Islet precursor cell (in vitro differentiated cells): ENCODE measurements at places on chromosomes 3 and 15.

GRCh38 chr15:94451466-94451865, 220.1 kb downstream of the MCTP2 start:
- DNase-seq: no peak

GRCh38 chr3:39548282-39548681, 80.8 kb downstream of the MOBP start:
- DNase-seq: no peak

DNA sequence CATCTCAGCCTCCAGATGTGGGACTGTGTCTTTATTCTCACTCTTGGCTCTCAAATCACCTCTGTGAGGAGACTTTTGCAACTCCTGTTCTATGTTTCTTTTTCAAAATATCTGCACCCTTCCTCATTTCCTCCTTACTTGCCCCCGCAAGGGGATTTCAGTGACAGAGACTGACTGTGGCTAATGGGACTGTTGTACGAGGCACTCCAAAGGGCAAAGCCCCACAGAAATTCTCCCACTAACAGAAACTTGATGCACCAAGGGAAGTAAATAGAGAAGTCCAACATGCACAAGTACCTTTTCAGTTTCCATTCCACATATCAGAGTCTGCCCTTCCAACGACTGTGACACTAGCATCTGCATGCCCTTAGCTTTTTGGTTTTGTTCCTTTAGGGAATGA, 69.7 kb downstream of the LRRK1 start:
- no peak for DNase-seq

GRCh38 chr3:66803721-66804695, 194.1 kb upstream of the KBTBD8 start:
- DNase-seq: no peak

DNA sequence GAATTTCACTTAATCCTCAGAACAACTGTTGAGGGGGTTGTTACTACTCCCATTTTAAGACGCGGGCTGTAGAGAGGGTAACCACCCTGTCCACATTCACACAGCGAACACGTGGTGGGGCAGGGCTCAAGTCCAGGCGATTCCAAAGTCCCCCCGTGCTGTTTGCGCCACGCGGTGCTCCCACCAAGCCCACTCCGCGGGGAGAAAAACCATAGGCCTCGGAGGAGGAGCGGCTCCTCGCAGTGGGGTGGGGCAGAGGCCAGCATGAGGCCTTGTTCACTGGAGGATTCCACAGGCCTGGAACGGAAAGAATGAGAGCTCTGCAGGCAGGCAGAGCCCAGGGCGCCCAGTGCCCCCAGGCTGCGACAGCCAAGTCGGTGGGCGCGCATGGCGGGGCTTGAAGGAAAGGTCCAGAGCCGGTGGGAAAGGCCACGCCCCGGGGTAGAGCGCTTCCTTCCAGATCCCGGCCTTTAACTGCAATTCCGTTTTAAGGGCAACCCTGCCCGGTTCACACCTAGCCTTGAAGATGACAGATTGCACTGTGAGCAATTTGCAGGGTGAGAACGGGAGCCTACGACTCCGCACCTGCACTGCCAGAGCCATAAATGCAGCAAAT, 161.8 kb upstream of the TBL1XR1 start:
- DNase-seq: peak; percentile 95

DNA sequence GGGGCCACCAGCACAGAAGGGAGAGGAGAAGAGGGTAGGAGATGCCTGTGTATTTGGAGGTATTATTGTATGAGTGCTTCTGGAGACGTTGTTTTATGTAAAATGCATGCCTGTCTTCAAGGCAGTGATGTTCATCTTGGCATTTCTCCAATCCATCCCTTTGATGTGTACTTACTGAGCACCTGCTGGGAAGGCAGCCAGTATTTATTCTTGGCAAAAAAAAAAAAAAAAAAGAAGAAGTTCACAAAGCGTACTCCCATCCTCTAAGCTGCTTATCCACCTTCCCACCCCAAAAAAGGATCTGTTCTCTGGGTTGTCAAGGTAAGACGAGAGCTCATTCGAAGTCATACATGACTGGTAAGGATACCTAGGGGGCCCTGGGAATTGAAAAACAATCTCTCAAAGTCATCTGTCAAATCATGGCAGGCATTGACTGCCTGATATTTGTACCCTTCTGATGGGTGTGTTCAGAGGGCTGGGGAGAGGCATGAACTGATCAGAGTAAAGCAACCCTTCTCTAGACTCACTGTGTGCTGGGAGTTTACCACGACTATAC, 30.0 kb upstream of the SLC6A1 start:
- DNase-seq: no peak

GRCh38 chr3:169659820-169660674, 3.5 kb downstream of the MECOM start:
- DNase-seq: no peak

DNA sequence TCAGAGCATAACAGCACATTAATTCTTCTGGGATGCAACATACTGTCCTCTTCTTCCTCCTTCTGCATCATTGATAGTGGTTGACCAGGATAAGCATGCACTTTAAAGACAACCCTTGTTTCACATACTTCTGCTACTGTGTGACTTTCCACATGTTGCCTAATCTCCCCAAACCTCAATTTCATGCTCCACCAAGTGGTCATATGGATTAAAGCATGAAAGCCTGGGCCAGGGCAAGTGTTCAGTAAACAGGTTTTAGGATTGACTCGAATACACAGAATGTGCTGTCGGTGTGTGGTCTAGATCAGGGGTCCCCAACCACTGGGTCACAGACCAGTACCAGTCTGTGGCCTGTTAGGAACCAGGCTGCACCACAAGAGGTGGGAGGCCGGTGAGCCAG, 22.5 kb upstream of the BFSP2 start:
- no peak for DNase-seq

- DNase-seq: no peak
Observed at GRCh38 chr3:131655070-131655690, 152.4 kb upstream of the MRPL3 start.

DNA sequence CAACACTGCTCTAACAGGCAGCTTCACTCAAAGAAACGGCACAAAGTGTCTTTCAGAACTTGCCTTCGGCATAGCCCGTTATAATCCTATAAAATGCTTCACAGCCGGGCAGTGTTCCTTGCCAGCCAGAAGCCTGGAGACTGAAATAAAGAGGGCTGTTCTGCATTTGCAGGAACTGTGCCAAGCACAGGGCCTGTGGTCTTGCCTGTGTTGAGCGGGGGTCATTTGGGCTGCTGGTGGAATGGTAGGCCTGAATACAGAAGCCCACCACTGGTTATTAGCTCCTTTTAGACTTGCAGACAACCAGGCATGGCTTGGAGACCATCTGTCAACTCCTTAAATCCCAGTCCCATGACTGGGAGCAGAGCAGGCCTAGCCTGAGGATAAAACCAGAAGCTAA, 4.7 kb upstream of the ARHGEF3 start:
- DNase-seq: no peak

DNA sequence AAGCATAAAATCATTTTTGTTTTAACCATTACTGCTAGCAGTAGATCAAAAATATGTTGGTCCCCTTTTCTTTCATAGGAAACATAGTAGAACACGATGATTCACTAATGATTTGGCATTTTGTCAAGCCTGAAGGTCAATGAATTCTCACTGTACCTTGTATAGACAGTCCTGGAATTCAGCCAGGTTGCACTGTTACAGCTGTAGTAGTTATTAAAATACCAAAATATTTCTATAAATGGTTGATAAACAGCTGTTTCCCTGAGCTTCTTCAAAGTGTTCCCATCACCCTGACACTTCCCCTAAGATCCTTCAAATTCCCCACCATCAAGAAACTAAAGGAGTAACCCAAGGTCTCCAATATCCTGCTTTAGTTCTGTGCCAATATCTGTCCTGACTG, 200.9 kb downstream of the ATP8B4 start:
- no peak for DNase-seq

- peak; percentile 86 for DNase-seq
Observed at GRCh38 chr3:70120357-70120966, 120.9 kb downstream of the SAMMSON start.

DNA sequence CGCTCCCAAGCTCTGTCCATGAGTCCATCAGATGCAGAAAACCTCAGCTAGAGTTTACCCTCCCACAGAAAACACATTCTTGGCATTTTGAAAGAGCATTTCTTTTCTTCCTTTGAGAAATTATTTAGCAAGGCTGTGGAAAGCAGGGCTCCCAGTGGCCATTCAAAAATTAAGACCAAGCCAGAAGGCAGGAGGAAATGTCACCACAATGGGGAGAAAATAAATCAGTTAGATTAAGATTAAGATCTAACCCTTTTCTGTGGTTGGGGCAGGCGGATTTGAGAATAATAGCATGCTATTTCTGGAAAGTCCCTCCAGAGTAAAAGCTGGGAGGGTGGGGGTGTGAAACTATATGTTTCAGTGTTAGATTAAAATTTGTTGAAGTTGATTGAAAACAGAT, 20.2 kb downstream of the LRIG1 start:
- no peak for DNase-seq

DNA sequence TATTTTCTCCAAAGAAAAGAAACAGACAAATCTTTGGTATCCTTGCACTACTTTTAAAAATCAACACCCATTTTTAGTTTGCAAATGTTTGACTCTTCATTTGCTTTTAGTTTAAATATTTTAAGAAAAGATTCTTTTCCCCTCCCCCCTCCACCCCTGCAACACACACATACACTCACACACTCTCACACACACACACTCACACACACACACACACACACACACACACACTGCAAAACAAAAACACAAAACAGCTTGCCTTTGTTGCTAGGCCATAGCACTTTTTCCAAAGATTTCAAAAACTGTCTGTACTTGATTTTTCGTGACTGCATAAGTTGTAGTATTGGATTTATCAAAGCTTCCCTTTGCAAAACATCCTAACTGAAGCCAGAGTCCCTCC, 26.9 kb downstream of the ROBO2 start:
- DNase-seq: no peak

GRCh38 chr3:77618686-77619085, 578.8 kb downstream of the ROBO2 start:
- DNase-seq: no peak

DNA sequence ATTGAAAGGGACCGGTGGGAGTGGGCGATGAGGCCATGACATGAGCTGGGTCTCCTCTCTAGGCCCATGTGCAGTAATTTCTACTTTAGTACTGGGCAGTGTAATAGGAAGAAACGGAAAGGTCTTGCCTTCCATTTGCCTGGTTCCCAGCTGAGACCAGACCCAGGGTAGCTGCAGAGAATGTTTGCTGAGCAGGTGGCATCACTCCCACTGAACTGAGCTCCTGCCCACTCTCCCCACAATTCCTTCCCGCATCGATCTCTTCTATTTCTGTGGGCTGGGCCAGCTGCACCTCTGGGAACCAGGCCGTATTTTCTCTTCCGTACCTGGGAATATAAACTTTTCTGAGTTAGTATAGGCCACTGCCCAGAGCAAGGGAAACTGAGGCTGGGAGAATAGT, 15.8 kb downstream of the ESYT3 start:
- no peak for DNase-seq

- peak; percentile 25 for DNase-seq
Observed at GRCh38 chr3:123371859-123372685, 76.8 kb downstream of the ADCY5 start.

GRCh38 chr3:137024348-137024747, 66.6 kb downstream of the IL20RB start:
- DNase-seq: no peak

- no peak for DNase-seq
Observed at GRCh38 chr15:28979208-28979841, 93.6 kb downstream of the APBA2 start.

- no peak for DNase-seq
Observed at GRCh38 chr3:13010780-13011572, 62.3 kb downstream of the IQSEC1 start.

- DNase-seq: peak; percentile 80
Observed at GRCh38 chr3:195897081-195897852, 11.1 kb downstream of the TNK2 start.

DNA sequence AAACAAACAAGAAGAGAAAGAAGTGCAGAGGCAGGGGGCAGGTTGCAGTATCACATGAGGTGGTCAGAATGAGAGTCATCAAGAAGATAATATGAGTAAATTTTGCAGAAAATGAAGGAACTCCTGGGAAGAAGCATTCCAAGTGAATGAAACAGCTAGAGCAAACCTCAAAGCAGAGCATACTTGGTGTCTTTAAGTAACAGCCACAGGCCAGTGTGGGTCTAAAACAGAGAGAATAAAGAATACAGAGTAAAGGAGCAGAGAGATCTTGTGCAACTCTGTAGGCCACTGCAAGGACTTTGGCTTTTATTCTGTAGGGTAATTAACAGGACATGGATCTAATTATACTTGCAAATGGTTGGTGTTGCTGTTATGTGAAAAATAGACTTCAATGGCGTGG, 81.3 kb downstream of the STAC start:
- no peak for DNase-seq

DNA sequence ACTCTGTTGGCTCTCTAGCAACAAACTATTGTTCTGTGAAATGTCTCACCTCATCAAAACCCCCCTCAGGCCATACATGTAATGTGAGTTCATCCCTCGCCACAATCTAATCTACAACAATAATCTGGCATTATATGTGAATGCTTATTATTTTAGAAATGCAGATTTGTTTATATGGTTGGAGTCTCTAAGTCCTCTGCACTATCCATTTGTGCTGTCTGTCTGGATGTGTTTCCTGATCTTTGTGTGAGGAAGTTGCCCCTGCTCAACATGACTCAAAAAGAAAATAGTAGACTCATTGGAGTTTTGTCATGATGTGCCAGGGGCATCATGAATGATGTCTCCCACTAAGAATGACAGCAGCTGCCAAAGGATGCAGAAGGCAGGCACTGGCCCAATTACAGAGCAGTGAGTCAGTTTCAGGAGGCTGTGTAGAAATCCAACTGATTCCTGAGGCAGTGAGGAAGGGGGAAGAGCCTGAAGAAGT, 161.6 kb upstream of the PDZRN3 start:
- DNase-seq: peak; percentile 79

DNA sequence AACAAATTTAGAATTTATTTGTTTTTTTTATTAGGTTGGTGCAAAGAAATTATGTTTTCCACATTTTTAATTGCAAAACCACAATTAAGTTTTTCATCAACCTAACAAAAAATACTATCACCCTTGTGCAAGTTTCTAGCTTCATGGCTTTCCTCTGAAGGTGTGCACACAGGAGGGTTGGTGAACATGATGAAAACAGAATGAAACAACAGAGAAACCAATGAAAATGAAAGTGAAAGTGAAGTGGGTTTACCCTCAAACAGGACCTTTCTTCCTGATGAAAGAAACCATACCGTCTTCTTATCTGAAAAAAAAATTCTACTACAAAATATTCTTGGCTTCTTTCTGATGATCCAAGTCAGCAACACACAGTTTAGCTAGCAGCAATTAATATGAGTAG, 71.9 kb upstream of the FEZF2 start:
- DNase-seq: no peak

- no peak for DNase-seq
Observed at GRCh38 chr3:177519588-177519987, 322.3 kb upstream of the TBL1XR1 start.

GRCh38 chr3:4196506-4197147, 106.5 kb upstream of the SETMAR start:
- DNase-seq: no peak

- no peak for DNase-seq
Observed at GRCh38 chr3:164351131-164351530, 727.2 kb downstream of the SI start.

DNA sequence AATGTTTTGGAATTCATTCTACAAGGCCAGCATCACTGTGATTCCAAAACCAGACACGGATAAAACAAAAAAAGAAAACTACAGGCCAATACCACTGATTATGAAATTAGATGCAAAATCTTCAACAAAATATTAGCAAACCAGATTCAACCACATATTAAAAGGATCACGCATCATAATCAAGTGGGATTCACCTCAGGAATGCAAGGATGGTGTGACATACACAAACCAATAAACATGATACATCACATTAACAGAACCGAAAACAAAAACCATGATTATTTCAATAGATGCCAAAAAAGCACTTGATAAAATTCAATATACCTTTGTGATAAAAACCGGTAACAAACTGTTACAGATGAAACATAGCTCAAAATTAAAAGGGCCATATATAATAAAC, 48.9 kb downstream of the DLG1 start:
- DNase-seq: no peak
